ENCODE measurements at places on chromosomes 4 and X. TPM values are rescaled to one million over a fixed set of nuclear protein-coding genes. Genes with fewer than 3 reads are reported as not detected.
A peak's percentile ranks its signal among the peaks of the same experiment; 100 is the strongest.

DNA sequence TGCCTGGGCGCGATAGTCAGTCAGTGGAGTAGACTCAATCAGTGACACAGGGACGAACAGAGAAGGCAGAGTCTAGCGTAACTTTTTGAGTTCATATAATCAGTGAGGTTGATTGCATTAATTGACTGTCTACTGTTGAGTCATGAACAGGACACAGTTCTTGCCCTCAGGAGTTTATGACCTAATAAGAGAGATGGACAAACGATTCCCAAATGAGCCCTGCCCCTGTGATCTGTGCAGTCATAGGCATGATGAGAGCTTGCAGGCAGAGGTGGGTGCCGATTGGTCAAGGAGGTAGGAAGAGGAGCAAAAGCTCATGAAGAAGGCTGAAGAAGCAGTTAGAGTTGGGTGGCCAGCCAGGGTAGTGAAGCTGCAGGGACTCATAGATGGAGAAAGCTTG is 57.1 kb downstream of the ADD1 start:
- no peak for DNase-seq

- no peak for DNase-seq
These were observed 216.0 kb upstream of the FTHL17 start for GRCh38 chrX:31287861-31288260.

DNA sequence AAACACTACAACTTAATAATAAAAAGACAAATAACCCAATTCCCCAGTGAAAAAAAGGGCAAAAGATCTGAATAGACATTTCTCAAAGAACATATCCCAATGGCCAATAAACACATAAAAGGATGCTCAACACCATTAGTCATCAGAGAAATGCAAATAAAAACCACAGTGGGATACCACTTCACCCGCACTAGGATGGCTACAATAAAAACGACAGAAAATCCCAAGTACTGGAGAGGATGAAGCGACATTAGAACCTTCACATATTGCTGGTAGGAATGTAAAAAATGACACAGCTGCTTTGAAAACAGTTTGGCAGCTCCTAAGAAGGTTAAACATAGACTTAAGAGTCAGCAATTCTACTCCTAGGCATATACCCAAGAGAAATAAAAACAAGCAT is 140.6 kb upstream of the ARX start:
- no peak for DNase-seq

DNA sequence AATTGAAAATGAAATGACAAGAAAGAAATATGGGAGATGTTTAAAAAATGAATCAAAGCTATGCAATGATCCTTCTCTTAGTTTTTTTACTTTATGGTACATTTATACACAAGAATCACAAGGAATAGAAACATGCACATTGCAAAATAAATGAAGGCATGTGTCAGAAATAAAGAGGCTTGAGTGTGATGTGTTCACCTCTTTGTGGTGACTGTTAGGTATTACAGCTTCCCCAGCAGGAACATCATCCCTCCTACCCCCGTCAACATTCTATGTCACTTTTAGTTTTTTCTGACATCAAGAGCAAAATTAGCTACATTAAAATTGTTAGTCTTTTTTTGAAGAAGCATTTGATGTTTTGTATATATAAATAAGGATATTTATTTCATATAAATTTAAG is 214.8 kb downstream of the SLC4A4 start:
- no peak for DNase-seq

GRCh38 chrX:153900831-153901752 is 3.4 kb upstream of the AVPR2 start:
- peak; percentile 41 for DNase-seq

DNA sequence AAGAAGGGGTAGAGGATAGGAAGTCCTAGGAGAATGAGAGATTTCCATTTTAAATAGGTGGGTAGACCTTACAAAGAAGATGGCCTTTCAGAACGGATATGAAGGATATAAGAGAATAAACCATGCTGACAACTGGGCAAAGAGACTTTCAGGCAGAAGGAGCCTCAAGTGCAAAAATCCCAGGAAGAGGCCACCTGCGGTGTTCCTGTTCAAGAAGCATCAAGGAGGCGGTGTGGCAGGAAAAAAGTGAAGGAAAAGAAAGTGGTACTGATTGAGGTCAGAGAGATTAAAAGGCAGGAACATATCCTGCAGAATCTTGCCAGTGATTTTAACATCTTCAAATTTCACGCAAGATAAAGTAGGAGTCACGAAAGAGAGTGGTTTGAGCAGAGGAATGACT is 172.0 kb downstream of the FSTL5 start:
- DNase-seq: no peak

DNA sequence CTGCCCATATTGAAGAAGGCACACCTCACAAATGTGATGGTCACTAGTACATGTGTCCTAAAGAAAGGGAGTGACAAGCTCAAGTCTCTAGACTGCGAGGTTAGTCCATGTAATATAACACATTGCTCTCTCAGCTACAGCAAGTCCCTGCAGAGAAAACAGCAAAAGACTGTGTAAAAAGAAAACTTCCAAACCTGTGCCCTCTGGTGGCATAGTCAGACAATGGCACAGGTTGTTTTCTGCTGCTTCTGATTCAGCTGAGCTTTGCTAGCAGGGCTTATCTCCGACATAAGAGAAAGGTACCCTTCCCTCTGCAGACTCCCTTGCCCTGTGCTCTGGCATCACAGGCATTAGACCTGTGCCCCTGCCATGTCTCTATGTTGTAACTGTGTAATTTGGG is 1.4 kb upstream of the SERPINA7 start:
- no peak for DNase-seq

DNA sequence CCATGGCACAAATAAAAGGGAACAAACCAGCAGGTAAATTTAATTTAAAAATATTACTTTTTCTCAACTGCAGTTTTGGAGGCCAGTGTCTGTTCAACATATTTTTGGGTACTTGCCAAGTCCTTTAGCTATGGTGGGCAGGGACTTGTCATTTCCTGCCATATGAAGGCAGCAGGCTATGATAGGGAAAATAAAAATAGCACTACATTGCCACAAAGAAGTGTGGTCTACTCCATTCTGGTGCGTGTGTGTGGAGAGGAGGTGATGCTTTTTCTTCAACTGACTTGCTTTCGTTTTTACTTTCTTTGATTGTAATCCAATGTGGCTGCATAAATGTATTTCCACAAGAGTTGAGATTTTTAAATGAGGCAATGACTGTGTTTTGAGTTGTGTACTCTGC is 17.2 kb downstream of the GPR174 start:
- DNase-seq: no peak

DNA sequence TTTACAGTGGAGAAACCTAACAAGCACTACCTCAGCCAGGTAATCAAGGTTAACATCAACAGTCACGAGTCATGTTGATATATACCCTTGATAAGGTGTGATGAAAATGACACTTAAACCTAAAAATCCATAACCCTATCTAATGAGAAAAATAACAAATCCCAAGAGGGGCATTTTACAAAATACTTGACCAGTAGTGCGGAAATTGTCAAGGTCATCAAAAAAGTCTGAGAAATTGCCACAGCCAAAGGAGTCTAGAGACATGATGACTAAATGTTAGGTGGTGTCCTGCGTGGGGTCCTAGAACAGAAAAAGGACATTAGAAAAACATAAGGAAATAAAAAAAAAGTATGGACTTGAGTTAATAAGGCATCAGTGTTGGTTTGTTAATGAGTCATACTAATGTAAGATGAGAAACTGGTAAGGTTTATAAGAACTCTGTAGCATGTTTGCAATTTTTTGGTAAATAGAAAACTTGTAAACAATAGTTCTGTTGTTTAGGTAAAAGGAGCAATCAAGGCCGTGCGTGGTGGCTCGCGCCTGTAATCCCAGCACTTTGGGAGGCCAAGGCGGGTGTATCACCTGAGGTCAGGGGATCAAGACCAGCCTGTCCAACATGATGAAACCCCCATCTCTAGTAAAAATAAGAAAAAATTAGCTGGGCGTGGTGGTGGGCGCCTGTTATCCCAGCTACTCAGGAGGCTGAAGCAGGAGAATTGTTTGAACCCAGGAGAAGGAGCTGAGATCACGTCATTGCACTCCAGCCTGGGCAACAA is 2.9 kb downstream of the RPL36A start:
- DNase-seq: no peak

GRCh38 chr4:170497112-170497511 is 407.4 kb upstream of the AADAT start:
- DNase-seq: no peak

DNA sequence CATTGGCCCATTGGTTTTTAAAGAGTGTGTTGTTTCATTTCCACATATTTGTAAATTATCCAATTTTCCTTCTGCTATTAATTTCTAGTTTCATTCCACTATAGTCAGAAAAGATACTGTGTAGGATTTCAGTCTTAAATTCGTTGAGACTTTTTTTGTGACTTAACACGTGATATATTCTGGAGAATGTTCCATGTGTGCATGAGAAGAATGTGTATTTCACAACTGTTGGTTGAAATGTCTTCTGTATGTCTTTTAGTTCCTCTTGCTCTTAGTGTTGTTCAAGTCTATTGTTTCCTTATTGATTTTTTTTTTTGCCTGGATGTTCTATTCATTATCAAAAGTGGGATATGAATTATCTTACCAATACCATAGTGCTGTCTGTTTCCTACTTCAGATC is 606.9 kb downstream of the RPA4 start:
- DNase-seq: no peak

- DNase-seq: no peak
These were observed 56.0 kb downstream of the MED28 start for GRCh38 chr4:17670423-17670822.

DNA sequence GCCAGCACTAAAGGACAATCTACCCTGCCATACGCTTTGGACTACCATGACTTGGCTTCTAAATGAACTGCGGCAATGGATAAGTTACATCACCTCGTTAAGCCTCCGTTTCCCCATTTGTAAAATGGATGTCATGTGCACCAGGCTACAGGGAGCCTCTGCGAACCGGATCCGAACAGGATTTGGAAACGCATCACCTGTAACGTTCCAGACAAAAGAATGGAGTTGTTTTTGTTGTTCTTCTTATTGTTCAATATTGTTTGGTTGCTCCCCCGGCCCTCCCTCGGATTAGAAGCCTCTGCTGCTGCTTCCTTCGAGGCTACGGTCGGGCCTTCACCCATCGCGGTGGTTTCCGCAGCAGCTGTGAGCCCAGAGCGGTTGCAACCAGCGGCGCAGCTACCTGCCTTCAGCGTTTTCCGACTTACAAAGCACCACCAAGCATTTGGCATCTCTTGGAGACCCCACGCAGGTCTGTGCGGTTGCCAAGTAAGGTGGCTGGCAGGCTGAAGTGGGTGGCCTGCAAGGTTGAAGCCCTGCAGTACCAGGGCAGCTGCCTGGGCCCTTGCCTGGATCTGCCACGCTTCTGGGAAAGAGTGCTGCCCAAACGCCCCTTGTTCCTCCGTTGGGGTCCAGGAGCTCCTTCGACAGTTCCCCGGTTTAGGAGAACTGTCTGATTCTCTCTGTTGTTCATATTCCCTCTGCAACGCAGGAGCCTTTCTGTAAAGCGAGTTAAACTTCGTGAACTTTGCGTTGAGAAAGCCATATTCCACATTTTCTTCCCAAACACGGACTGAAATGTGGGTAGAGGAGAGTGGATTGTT is 7.1 kb downstream of the NKX3-2 start:
- no peak for DNase-seq

DNA sequence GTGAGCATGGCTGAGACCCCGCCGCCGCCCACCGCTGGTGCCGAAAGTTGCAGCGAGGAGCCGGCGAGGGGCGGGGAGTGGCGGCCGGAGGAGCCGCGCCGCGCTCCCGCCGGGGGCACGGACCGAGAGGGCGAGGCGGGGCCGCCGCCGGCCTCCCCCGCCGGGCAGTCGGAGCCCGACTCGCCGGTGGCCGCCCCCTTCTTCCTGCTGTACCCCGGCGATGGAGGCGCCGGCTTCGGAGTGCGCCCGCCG is 16.5 kb downstream of the UTP3 start:
- DNase-seq: peak; percentile 68

DNA sequence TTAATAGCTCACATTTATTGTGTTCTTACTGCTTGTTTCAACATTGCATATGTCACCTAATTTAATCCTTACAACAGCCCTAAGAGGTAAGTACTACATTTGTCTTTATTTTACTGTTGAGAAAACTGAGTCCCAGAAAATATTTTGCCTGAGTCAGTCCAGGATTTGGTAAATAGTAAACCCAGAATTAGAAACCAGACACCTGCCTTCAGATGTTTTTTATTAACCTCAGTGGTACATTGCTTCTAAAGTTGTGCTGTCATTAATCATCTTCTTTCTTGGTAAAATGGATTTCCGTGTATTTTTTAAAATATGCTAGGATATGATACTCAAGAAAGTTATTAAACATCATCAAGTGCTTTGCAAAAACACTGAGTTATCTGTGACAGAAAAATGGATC is 31.4 kb downstream of the USP53 start:
- DNase-seq: no peak

GRCh38 chr4:38050560-38051350 is 90.6 kb downstream of the PTTG2 start:
- no peak for DNase-seq

RIBC1 gene
- total RNA-seq: 0.80 TPM

NPFFR2 gene
- not detected for total RNA-seq

PDLIM3 gene
- total RNA-seq: not detected

IL3RA gene
- 0.73 TPM for total RNA-seq

SMIM31 gene
- total RNA-seq: not detected

HPGDS gene
- total RNA-seq: 0.19 TPM

HSFX3 gene
- total RNA-seq: not detected

CYSLTR1 gene
- total RNA-seq: 3.1 TPM
